ENCODE measurements at places on chromosomes 6 and 20. TPM values are rescaled to one million over a fixed set of nuclear protein-coding genes. Genes with fewer than 3 reads are reported as not detected.

The HEBP2 gene
- 41.0 TPM for total RNA-seq

GRCh38 chr20:2086177-2086979 lies 15.2 kb upstream of the STK35 start:
- H3K4me1 ChIP-seq: no peaks in the 10 kb centered on the region
- no peak overlapping the region for H3K4me3 ChIP-seq
- H3K27me3 ChIP-seq: no peaks in the 10 kb centered on the region

The METTL24 gene
- 1.5 TPM for total RNA-seq

- no peaks in the 10 kb centered on the region for H3K36me3 ChIP-seq
- H3K27ac ChIP-seq: no peak overlapping the region
- H3K4me1 ChIP-seq: no peaks in the 10 kb centered on the region
- no peaks in the 10 kb centered on the region for H3K27me3 ChIP-seq
- no peak for DNase-seq
- H3K4me3 ChIP-seq: no peak overlapping the region
These were observed 10.2 kb upstream of the PRND start for GRCh38 chr20:4711511-4711910.

The KCNQ2 gene
- total RNA-seq: not detected

The PTK6 gene
- not detected for total RNA-seq

GRCh38 chr20:29689411-29690225 lies 1567.8 kb upstream of the DEFB115 start:
- H3K27ac ChIP-seq: no peak overlapping the region
- no peak overlapping the region for H3K4me3 ChIP-seq
- H3K4me1 ChIP-seq: no peaks in the 10 kb centered on the region
- H3K27me3 ChIP-seq: no peaks in the 10 kb centered on the region
